NCI-H1417 treated with DMSO at 0.1 percent for 48 hours (cell line): ENCODE measurements at places on chromosomes 13 and 19.

DNA sequence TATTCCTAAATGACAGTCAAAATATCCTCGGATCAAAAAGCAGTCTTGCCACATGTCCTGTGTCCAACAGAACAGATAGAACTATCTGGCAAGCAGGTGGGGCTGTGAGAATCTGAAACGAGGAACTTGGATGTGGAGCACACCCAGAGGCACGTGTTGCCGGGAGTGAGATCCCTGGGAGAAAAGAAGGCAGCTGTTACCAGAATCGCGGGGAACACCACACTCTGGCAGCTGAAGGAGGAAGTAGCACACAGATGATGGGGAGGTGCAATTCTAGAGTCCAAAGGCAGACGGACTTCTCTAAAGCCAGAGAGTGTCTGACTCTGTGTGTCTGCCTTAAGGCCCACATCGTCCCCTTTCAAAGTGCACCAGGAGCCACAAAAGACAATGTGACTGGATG lies 22.3 kb downstream of the SLC7A1 start:
- DNase-seq, result no peak

GRCh38 chr13:47539317-47539716 lies 461.8 kb downstream of the SUCLA2 start:
- no peak for DNase-seq

- DNase-seq, result no peak
These were observed 58.7 kb upstream of the PABPC3 start for GRCh38 chr13:25037057-25037813.

- no peak for DNase-seq
These were observed 132.9 kb downstream of the SLITRK6 start for GRCh38 chr13:85666356-85666755.

DNA sequence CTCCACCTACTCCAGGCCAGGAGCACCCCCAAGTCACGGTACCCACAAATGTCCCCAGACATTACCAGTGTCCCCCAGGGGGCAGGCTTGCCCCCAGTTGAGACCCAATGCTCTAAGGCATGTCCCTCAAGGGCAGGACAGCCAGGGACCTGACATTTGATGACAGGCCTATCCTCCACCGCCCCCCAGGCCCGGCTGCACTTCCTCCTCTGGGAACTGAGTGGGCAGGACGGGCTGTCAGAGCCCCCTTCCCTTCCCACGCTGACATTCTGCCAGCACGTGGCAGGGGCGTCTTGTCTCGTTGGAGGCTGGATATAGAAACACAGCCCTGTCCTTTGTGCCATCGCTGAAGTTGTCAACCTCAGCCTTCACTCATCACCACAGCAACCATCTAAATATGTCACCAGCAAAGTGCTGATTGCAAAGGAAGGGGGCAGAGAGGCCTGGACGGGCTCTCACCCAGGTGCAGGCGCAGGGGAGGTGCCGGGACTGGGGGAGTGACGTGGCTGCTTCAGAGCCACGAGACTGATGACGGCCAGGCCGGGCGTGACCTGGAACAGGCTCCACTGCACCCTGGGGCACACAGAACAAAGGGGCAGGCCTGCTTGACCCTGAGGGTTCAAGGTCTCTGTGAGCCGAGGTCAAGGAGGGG lies 38.4 kb downstream of the GNG7 start:
- DNase-seq, result no peak

DNA sequence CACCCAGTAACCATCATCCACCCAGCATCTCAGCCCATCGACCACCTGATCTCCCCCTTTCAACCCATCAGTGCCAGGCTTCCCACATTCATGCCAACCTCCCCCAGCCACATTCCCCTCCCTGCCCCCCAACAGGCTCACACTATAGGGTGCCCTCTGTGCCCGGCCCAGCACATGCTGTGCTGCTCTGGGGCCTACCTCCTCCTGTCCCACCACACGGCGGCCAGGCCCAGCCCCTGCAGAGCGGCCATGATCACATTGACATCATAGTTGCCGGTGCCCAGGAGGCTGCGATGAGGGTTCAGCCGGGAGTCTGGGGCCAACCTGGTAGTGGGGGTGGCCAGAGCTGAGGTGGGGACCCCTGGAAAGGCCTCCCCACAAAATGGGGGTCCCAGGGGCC lies 3.6 kb downstream of the JOSD2 start:
- DNase-seq, result no peak

DNA sequence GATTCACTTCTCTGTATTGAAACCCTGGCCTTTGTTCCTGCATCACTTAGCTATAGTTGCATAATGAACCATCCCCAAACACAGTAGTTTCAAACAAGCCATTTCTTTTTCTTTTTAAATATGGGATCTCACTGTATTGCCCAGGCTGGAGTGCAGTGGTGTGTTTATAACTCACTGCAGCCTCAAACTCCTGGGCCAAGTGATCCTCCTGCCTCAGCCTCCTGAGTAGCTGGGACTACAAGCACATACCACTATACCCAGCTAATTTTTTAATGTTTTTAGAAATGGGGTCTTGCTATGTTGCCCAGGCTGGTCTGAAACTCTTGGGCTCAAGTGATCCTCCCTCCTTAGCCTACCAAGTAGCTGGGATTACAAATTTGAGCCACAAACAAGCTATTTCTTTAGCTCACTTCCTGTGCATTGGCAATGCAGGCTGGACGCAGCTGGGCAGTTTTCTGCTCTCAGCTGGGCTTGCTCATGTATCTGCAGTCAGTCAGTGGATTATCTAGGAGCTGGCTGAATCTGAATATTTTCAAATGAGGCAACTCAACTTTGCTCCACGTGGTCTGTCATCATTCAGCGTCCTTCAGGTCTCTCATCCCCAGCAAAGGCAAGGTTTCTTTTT lies 49.5 kb upstream of the SIN3B start:
- DNase-seq, result no peak

GRCh38 chr13:104650431-104650830 lies 1584.2 kb upstream of the SLC10A2 start:
- no peak for DNase-seq

DNA sequence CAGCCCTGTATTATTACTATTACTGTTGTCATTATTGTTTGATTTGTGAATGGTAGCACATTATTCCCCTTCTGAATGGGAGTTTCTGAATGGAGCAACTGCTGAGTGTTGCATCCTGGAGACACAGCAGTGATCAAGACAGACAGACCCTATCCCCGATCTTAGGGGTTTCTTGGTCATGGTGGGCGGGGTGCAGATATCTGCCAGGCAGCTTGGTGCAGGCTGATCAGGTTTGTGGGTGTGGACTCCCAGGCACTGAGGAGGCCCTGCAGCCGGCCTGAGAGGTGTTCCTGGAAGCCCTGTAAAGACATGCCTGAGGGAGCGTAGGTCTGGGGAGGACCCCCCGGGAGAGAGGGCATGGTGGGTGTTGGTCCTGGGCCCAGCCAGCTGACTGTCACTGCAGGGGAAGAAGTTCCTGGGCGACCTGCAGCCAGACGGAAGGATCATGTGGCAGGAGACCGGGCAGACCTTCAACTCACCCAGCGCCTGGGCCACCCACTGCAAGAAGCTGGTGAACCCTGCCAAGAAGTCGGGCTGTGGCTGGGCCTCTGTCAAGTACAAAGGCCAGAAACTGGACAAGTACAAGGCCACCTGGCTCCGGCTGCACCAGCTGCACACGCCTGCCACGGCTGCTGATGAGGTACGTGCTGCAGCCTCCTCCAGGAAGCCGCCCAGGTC lies 2.1 kb downstream of the MPND start:
- DNase-seq, result no peak

GRCh38 chr13:24223341-24224231 lies 63.1 kb downstream of the SPATA13 start:
- no peak for DNase-seq

DNA sequence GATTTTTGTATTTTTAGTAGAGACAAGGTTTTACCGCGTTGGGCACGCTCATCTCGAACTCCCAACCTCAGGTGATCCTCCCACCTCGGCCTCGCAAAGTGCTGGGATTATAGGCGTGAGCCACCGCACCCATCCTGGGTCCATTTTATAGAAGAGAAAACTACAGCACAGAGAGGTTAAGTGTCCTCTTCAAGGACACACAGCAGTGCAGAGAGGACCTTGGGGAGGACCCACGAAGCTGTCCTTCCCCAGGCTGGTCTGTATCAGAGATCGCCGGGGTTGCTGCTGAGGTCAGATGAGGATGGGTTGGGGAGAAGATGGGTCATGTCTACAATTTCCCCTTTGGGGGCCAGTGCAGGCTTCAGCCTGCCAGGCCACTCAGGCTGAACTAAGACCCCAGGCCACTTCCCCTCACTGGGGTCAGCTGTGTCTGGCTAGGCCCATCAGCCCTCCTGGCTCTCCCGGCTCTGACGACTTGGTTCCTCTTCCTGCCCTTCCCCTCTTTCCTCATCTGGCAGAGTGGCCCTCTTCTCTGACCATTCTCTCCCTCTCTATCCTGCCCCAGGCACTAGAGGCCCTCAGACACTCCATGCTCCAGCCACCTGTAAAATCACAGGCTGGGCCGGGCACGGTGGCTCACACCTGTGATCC lies 9.6 kb downstream of the MYO1F start:
- DNase-seq, result no peak

- DNase-seq, result no peak
These were observed 55.6 kb downstream of the SLC7A1 start for GRCh38 chr13:29539856-29540255.

GRCh38 chr19:3668331-3669081 lies 31.8 kb downstream of the PIP5K1C start:
- DNase-seq, result no peak

DNA sequence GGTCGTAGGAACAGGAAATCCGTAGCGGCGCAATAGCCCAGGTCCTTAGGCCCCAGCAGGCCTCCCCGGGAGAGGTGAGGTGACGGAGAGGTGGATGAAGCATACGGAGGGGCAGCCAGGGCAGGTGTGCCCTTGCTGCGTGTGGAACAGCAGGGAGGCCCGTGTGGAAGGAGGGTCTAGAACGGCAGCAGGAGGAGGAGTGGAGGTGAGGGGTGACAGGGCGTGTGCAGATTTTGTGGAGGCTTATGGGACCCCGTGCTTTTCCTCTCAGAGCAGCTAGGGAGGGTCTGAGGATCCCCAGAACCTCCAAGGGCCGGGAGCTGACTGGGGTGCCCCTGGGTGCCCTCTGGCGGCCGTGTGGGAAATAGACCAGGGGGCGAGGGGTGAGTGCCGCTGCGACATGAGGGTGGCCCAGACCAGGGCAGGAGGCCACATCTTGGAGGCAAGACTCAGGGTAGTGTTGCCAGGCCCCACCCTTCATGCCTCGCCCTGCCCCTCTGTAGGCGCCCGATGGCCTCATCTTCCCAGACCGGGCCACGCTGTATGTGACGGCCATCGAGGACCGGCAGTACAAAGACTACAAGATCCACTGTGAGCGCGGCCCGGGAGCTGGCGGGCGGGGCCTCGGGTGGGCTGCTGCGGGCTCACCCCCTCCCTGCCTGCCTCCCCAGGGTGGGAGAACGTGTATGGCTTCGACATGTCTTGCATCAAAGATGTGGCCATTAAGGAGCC lies 5.0 kb upstream of the ADM5 start:
- no peak for DNase-seq

DNA sequence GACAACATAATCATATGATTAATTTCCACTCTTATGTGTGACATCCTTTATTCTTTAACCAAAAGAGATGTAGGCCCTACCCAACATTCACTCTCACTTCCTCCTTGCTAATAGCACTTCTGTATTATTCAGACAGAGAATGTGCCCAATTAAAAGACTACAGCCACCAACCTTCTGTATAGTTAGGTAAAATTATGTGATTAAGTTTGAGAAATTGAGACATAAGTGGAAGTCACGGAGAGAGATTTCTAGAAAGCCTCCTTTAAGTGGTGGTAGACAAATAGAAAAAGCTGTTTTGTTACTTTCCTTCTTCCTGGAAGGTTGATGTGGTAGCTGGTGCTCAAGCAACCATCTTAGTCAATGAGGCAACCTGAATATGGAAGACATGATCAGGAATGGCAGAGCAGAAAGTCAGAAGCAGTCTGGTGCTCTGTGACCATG lies 14.8 kb downstream of the EPSTI1 start:
- no peak for DNase-seq

DNA sequence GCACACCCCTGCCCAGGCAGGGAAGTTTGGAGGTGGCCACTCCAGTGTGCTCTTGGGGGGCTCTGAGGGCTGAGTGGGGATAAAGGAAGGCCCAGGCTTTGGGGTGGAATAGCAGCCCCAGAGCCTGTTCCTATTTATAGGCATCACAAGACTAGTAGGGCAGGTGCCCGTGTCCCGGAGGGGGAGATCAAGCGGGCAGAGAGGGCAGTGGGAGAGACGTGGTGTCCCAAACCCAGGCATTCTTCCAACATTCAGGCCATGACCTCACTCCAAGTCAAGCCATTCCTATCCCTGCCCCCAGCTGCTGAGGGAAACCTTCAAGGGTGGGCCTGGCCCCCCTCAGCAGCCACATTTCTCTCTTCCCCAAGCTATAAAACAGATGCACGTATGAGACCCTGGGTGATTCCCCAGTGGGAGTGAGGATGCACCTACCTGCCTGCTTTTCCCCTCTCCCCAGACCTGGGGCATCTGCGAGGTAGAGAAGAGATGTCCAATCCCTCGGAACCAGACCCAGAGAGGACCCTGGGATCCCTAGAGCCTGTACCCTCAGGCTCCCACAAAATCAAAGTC lies 3.9 kb downstream of the WIZ start:
- DNase-seq, result no peak

GRCh38 chr13:60075850-60076249 lies 87.9 kb downstream of the DIAPH3 start:
- DNase-seq, result no peak

DNA sequence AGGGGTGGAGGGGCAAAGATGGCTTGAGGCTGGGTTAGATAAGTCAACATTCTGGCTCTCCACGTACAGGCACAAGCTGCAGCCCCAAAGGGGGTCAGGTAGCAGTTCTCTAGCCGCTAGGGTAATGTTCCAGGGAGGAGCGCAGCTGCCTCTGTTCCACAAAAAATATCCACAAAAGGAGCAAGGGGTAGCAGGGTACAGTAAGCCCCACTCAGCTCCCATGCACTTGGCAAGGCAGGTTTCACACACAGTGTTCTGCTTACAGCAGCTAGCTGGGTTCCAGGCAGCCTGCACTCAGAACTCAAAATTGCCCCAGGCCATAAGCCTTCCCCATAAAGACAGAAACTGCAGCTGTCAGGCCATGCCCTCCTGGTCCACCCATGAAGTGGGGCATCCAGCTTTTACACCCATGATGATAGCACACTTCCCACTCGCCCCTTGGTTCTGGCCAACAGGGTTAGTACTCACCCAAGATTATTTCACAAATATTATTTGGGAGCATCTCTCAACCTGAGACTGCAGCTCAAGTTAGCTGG lies 130.0 kb downstream of the CYSLTR2 start:
- DNase-seq, result no peak

GRCh38 chr19:16541526-16542044 lies 652 bp downstream of the CHERP start:
- no peak for DNase-seq

GRCh38 chr13:73809561-73809960 lies 324.6 kb downstream of the KLF12 start:
- DNase-seq, result no peak

- DNase-seq, result peak; percentile 75
These were observed 54.5 kb downstream of the RASA3 start for GRCh38 chr13:114077933-114078325.

- no peak for DNase-seq
These were observed 6.7 kb downstream of the FGF14 start for GRCh38 chr13:102395174-102395573.

GRCh38 chr19:30679153-30679702 lies 307.0 kb downstream of the ZNF536 start:
- no peak for DNase-seq

- DNase-seq, result no peak
These were observed 550.8 kb upstream of the SLITRK1 start for GRCh38 chr13:84433024-84433423.
